ENCODE measurements at places on chromosomes 7 and 10.

GRCh38 chr7:95594185-95594584 is 2.1 kb downstream of the PDK4 start:
- DNase-seq, result no peak

- DNase-seq, result no peak
Measured at GRCh38 chr10:43198682-43199005, 60.4 kb downstream of the CSGALNACT2 start.

DNA sequence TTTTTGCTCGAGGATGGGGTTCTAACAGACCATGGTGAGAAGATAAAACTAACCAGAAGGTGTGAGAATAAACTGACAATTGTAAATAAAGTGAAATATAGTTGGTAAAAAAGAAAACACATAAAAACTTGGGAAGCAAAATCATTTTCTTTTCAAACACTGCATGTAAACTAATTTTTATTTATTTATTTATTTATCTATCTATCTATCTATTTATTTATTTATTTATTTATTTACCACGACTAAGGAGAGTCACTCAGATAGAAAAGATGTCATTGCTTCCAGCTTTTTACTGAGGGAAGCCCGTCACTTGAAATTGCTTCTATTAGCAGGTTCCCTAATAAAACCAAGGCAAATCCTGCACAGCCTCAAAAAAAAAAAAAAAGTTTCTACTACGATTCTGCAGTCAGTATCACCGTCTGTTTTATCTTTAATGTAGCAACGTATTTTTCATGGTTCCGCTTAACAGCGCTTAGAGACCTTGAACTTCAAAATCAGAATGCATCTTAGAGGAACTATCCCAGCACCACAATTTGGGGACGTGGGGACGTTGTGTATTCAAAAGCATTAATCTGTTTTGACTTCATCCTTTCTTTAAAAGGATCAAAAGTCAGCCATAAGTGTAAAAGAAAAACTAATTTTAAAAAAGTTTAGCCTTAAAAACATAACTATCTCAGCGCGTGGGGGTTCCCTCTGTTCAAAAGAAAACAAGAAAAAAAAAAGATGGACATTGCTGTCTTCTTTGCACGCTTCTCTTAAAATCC is 33.3 kb upstream of the EBLN1 start:
- DNase-seq, result no peak

GRCh38 chr10:117163061-117163953 is 25.2 kb upstream of the VAX1 start:
- DNase-seq, result no peak

- DNase-seq, result no peak
Measured at GRCh38 chr10:132898391-132899053, 43.8 kb downstream of the CFAP46 start.

GRCh38 chr7:68348401-68348800 is 1249.9 kb upstream of the AUTS2 start:
- no peak for DNase-seq

GRCh38 chr7:115047958-115048720 is 126.2 kb downstream of the MDFIC start:
- no peak for DNase-seq

DNA sequence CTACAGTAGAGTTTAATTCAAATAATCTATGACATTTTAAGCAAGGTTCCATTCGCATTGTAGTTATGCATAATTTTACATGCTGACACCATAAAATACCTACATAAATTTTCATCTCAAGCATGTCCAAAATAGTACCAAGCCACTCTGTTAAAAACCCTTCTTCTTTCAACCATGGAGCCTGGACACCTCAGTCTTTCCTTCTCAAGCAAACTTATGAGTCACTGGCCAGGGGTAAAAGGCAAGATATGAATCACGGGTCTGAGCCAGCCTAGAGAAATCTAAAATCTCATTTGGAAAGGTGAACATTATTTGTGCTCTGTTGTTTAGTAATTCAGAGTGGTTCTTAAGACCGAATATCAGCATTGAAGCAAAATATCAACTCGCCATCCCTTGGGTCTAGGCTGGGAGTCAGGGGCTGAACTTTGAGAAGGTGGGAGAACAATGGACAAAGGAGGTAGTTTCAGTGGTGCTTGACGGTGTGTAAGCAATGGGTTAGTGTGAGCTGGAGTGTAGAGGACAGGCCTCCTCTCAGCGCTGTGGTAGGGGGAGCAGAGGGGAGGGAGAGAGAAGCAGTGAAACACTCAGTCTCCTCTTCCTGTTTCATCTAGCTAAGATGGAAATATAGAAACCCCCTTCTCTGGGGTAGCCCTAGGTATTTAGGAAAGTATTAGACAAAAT is 19.1 kb upstream of the GPAM start:
- peak; percentile 16 for DNase-seq

DNA sequence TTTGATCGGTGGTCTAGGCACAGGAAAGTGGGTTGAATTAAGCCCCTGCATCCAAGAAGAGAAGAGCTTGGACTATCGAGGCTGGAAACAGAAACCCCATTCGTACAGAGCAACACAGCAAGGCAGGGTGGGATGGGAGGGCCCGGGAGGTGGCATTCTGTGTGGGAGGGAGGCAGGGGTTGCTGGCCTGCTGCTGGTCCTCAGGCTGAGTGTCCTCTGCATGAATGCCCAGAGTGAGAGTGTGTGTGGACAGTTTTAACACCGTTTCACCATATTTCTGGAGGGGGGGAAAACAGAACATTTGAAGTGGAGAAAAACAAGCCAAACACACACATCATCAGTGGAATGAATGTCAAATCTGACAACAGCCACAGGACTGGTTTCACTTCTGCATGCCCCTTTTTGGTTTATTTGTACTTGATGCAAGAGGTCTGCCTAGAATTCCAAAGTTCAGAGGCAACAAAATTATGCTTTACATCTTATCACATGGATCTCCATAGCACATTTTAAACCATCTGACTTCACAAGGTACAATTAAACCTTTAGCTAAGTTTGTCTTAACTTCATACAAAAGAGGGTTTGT is 11.1 kb upstream of the ENO4 start:
- DNase-seq, result no peak

DNA sequence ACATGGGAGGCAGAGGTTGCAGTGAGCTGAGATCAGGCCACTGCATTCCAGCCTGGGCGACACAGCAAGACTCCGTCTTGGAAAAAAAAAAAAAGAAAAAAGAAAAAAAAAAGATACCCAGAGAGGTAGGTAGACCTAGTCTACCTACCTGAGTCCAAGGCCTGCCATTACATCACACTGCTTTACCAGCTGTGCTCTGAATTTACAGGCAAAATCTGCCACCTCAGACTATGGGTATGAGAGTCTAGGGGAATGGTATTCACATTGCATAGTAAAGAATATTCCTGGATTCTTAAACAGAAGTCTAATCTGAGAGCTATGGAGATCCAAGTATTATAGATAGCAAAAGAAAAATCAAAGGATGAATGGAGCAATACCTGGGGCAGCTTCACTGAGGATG is 50.2 kb downstream of the NDUFB2 start:
- DNase-seq, result no peak

GRCh38 chr7:116246357-116246756 is 36.0 kb downstream of the TES start:
- DNase-seq, result no peak

DNA sequence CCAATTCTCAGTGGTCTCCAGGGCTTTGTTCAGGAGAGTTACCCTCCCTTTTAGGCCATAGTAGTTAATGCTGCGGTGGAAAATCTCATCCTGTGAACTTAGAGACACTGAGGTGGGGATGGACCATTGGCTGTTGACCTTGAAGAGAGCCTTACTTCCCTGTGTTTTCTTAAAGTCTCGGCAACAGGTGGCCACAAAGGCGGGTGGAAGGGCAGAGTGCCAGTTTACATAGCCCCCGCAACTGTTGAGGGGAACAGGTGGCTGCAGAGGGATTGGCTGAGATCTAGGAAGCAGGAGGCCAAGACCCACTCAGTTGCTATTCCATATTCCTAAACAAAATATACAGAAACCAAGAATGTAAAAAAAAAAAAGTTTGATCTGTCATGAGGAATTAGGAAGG is 160.6 kb downstream of the ST7 start:
- no peak for DNase-seq

GRCh38 chr7:108083980-108084379 is 46.2 kb downstream of the LAMB4 start:
- no peak for DNase-seq

DNA sequence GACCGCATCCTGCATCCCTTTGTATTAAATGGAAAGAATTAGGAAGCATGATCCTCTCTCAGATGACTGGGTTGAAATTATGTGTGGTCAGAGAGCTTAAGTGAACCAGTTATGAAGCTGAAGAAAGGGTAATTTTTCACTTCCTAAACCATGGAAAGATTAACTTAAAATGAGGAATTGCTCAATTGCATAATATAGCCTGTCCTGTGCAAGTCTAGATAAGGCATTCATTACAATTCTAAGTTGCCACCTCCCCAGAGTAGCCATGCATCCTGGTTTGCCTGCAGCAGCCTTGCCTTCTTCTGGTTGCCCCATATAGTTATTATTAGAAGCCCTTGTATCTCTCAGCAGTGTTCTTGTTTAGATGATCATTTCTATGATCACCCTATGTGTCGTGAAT is 45.3 kb downstream of the STARD3NL start:
- DNase-seq, result no peak

DNA sequence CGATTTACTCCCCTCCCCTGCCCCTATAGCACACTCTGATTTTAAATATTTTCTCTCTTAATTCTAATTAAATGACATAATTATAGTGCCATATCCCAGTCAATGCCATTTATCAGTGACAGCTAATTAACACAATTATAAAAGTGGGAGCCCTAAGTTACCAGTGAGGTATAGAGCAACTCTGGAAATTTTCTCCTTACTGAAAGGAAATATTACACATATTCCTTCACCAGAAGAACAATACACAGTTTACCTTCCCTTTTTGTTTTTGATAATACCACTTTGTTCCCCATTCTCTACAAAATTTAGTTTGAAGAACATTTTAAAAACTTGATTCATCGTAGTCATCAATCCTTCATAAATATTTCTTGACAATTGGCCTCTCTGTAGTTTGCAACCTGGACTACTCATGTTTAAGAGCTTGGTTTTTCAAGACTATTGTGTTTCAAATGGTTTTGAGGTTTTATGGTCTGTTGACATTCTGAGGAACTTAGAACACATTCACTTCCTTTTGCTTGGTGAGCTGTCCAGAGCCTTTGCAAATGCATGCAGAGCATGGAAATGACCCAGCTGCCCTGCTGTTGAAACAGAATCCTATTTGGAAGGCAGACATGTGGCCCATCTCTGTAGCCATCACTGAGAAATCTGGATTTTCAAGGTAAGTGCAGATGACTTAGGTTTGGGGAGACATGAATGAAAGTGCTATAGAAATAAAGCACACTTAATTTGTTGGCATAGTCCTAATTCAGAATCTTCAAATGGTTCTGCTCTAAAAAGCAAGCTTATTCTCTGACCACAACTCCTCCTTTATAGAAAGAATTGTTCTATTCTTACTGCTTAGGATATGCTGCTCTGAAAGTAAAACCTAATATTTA is at the start of gene GPR141:
Gene GPR141, plus strand, starts transcription at position 521 of the 875 bp plus-strand sequence. CDS start 56,628 bp downstream, outside the sequence.
- DNase-seq, result no peak

GRCh38 chr10:28587270-28587969 is 54.5 kb downstream of the WAC start:
- DNase-seq, result no peak

GRCh38 chr10:132036153-132036886 is 29.4 kb upstream of the JAKMIP3 start:
- DNase-seq, result no peak
